ENCODE measurements at places on chromosomes 5 and 9.

DNA sequence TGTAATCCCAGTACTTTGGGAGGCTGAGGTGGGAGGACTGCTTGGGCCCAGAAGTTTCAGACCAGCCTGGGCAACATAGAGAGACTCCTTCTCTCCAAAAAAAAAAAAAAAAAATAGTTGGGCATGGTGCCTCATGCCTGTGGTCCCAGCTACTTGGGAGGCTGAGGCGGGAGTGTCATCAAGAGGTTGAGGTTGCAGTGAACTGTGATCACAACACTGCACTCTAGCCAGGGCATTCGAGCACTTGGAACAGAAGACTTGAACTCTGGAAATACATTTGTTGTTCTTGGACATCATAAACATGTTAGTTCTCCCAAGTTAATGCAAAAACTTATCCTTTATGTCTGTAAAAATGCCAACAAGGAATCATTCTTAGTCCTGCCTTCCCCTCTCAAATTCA, 29.6 kb downstream of the EHMT1 start:
- no peak for DNase-seq

DNA sequence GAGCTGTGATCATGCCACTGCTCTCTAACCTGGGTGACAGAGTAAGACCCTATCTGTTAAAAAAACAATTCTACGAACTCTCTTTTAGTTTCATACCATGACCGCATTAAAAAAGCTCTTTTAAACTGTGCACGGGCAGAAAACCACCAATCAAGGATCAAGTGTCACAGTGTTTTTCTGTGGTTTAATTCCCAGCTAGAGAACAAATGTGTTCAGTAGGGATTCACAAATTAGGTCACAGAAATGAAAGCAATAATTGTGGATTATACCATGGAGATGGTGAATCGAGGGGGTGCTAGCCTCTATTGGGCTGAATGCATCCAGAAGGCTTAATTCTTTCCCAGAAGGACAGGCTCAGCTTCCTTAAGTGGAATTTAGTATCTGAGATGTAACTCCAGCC, 79.1 kb downstream of the ATG10 start:
- DNase-seq: no peak

- DNase-seq: peak; percentile 65
Observed at GRCh38 chr9:34430843-34431437, 27.4 kb downstream of the FAM219A start.

DNA sequence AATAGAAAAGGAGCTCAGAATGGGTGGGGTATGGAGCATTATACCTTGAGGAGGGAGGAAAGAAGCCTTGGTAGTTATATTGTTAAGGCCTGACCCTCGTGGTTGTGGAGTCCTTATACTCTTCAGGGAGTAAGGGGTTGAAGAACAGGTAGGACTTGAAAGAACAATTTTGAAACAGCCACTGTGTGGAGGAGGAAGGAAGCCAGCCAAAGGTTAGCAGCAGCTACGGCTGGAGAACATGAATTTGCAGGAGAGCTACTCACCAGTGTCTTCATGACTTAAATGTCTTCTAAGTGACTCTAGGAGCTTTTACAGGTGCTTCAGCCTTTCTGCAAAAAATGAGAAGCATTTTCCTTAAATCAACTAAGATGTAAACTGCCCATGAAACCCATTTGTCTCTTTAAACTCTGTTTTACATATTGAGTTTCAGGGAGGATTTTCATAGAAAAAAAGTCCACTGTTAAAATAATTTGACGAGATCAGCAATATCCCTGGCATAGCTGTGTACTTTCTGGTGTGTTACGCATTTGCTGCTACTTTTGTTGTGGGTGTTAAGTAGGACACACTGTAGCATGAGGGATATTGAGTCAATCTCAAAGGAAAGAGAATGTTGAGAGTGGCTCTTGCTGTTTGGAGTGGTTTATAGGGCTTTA, 110.6 kb upstream of the ELL2 start:
- DNase-seq: no peak

DNA sequence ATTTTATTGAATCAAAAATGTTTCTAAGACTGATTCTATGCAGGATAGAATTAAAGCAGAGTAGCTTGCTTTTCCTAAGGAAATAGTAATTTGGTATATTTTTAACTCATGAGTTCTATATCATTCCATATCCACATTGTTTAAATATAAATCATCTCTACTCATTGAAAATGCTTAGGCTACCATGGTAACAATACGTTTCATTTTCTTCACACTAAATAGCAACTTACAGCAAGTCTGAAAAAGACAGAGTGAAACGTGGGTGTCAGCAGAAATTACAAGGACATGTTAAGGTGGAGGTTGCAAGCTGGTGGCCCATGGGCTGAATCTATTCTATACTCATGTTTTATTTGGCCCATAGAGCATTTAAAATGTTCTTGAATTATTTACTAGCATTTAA, 487.9 kb downstream of the ARHGEF28 start:
- DNase-seq: no peak
